ENCODE measurements at places on chromosomes 2 and 18.
A peak's percentile ranks its signal among the peaks of the same experiment; 100 is the strongest.

GRCh38 chr18:46623541-46623940 lies 33.5 kb downstream of the LOXHD1 start:
- DNase-seq = peak; percentile 58

GRCh38 chr2:85444629-85445172 lies 26.2 kb downstream of the SH2D6 start:
- DNase-seq = no peak

DNA sequence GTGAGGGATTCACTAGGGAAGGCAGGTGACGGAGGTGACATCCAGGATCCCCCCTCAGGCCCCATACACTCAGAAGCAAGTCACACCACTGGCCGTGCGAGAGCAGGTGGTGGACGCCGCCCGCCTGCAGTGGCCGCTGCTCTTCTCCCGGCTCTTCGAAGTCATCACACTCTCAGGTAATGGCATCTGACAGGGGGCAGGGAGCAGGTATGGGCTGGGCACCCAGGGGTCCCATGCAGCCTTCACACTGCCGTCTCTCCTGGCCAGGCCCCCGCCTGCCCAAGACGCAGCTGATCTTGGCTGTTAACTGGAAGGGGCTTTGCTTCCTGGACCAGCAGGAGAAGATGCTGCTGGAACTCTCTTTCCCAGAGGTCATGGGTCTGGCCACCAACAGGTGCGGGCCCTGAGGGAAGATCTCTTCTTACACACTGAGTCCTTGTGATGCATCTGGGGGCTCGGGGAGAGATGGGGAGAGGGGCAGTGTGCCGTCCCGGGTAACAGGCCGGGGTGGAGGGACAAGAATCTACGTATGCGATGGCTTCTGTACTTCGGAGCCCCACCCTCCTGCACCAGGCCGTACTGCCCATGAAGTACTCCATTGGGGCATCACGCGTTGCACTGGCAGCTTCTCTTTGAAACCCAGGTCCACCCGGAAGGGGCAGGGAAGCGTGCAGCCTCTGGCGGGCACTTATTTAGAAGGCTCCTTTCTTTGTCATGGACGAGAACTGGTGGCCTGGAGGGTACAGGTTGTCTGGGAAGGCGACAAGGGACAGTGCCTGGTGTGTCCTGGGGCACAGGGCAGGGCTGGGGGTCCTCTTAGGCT lies 18.8 kb upstream of the GPR17 start:
- no peak for DNase-seq

GRCh38 chr2:65999796-66000195 lies 435.1 kb upstream of the MEIS1 start:
- DNase-seq = no peak

- DNase-seq = no peak
Observed at GRCh38 chr18:2854875-2855274, 8.1 kb downstream of the EMILIN2 start.

DNA sequence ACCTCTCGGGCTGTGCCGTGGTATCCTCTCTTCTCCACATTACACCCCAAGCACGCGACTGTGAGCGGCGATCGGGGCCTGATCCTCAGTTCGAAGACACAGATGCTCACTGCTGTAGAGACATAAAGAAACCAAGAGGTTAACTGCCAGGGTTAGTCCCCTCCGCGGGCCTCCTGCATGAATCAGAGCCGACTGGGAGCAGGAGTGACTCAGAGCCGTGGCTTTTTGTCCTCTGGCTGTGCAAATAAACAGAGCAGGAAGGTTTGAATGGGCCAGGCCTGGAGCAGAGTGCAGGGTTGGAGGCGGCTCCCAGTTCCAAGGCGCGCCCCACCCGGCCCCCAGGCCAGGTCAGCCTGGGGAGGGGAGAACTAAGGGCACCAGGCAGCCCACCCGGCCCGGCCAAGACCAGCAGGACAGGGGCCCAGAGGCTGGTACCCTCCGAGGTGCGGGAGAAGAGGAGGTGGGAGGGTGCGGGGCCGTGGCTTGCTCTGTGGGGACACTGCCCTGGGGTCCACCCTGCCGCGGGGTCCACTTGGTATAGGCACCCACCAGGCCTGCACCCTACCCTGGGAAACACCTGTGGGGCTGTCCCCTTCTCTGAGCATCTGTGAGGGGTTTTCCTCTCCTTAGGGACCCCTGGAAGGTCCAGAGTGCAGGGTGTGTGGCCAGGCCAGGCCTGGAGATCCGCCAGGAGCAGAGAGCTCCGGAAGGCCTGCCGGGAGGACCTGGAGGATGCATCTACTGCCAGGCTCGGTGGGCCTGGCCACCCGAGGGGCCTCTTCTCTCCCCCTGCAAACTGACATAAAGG lies 16.5 kb downstream of the TWIST2 start:
- DNase-seq = peak; percentile 95

- DNase-seq = no peak
Observed at GRCh38 chr2:85734015-85734414, 19.8 kb upstream of the ATOH8 start.

DNA sequence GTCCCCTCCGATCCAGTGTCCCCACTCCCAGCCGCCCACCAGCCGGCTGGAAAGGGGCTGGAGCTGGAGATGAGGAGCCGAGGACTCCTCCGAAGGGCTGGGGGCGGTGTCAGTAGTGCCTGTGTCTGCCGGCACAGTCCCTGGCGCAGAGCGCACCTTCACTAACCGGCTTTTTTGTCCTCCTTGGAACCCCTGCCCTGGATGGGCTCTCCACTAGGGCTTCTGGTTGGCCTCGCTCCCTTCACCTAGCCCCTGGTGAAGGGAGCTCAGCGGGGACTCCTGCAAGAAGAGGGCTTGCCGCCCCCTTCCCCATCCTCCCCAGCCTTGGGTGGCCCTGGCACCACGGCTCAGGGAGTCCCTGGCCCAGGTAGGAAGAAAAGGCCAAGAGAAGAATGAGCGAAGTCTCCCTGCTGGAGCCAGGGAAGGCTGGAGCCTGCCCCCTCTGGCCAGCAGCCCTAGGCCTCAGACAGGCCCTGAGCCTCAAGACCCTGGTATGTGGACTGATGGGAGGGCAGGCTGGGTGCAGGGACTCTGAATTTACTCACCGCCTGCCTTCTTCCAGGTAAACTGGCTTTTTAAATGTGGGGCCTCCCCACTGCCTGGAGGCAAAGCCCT lies 570 bp upstream of the ECEL1 start:
- DNase-seq = no peak

DNA sequence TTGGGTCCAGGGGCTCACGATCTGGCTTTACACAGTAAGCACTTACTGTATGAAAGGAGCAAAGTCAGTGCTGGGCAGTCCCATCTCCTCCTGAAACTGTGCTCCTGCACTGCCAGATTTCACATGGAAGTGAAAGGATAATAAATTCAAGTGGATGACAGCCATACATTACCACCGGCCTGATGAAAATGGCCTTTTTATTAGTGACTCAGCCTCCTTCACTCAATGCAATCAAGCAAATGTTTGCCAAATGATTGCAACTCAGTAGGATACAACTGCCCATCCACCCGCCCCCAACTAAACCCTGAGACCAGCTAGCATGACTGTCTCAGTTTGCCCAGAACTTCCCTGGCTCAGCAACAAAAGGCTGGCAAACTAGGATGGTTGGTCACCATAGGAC lies 77.1 kb downstream of the MYO5B start:
- no peak for DNase-seq

DNA sequence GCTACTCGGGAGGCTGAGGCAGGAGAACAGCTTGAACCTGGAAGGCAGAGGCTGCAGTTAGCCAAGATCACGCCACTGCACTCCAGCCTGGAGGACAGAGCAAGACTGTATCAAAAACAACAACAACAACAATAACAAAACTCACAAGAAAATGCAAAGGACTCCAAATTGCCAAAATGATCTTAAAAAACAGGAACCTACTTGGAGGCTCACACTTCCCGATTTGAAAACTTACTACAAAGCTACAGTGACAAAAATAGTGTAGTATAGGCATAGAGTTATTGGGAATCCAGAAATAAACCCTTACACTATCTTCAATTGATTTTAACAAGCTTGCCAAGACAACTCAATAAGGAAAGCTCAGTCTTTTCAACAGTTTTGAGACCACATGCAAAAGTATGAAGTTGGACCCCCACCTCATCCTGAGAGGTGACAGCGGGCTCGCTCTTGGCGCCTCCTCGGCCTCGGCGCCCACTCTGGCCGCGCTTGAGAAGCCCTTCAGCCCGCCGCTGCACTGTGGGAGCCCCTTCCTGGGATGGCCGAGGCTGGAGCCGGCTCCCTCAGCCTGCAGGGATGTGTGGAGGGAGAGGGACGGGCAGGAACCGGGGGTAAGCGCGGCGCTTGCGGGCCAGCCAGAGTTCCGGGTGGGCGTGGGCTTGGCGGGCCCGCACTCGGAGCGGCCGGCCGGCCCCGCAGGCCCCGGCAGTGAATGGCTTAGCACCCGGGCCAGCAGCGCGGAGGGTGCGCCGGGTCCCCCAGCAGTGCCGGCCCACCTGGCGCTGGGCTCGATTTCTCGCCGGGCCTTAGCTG lies 18.3 kb upstream of the ACVR2A start:
- DNase-seq = no peak

DNA sequence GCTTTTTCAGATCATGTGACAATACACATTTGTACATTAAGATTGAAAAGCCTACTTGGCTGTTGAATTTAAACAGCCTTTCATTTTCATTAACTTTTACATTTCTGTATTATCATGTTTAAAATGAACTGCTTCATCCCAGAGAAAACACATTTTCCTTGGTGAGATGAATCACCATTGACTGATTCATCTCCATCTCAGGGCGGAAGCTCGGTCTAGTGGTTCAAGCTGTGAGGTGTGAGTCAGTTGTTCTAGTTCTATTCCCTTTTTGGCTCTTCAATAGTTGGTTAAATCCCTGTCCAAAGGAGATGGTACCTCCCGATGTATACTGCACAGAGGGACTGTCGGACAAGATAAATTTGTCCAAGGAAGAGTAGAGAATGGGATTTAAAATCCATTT lies 189.7 kb downstream of the ADCYAP1 start:
- DNase-seq = no peak
